ENCODE measurements at places on chromosomes 5 and 9.

DNA sequence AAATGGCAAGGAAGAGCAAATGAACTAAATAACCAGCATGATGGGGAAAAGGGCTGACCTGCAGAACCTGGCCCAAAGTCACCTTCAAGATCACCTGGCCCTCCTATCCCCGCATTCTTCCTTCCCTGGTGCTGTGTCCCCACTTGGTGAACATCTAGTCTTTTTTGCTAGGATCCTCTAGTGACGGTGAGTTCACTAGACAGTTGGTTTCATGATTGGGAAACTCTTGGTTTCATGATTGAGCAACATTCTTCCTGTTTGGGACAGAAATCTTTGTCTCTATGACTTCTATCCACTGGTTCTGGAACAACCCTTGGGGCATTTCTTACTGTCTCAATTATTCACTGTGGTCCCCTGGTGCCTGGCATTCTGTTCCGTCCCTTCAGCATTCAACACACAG, 50.2 kb upstream of the DAB2IP start:
- DNase-seq = no peak

GRCh38 chr5:150112201-150113046, 26.1 kb upstream of the CSF1R start:
- DNase-seq = no peak

DNA sequence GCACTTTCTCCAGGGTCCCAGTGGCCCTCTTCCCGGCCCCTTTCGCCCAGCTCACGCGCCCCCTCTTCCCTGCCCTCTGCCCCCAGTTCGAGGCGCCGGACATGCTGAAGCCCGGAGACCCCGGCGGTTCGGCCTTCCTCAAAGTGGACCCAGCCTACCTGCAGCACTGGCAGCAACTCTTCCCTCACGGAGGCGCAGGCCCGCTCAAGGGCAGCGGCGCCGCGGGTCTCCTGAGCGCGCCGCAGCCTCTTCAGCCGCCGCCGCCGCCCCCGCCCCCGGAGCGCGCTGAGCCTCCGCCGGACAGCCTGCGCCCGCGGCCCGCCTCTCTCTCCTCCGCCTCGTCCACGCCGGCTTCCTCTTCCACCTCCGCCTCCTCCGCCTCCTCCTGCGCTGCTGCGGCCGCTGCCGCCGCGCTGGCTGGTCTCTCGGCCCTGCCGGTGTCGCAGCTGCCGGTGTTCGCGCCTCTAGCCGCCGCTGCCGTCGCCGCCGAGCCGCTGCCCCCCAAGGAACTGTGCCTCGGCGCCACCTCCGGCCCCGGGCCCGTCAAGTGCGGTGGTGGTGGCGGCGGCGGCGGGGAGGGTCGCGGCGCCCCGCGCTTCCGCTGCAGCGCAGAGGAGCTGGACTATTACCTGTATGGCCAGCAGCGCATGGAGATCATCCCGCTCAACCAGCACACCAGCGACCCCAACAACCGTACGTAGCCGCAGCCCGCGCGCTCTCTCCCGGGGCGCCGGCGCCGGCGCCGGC, 1.0 kb downstream of the PRDM6 start:
- DNase-seq = no peak

DNA sequence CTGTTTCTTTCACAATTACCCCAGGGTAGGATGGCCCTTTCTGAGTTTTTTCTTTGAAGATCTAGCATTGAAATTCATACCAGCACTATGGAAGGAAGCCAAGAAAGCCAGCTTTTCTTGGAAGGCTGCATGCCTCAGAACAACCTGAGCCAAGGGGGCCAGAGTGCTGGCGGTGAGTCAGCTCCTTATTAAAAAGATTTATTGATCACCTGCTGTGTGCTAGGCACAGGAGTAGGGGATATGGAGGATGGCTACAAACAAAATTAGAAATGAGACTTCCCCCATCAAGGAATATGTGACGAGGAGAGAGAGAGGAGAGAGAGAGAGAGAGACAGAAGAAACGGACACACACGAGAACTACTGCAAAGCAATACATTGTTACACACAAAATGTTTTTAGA, 184.6 kb upstream of the PUM3 start:
- DNase-seq = no peak

GRCh38 chr9:15433661-15434060, 11.0 kb downstream of the SNAPC3 start:
- DNase-seq = no peak

GRCh38 chr9:6764523-6764922, 6.8 kb downstream of the KDM4C start:
- no peak for DNase-seq

DNA sequence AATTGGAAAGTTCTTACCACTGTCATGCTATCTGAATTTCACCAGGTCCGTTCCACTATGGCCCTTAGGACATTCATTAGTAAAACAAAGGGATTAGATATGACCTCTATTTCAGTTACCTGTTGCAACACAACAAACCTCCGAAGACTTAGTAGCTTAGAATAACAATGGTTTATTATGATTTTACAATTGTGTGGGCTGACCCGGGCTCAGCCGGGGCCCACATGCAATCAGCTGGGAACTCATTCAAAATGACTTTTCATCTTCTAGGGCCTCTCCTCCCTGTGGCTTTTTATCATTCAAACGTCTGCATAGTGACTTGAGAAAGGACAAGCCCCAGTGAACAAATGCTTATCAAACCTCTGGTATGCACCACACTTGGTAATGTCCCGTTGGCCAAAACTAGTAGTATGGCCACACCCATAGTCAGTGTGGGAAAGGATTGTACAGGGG, 2.3 kb upstream of the FBXW11 start:
- DNase-seq = no peak

- no peak for DNase-seq
Measured at GRCh38 chr5:159121061-159121460, 21.3 kb upstream of the EBF1 start.

- no peak for DNase-seq
Measured at GRCh38 chr5:148811756-148812155, 14.7 kb upstream of the ADRB2 start.

DNA sequence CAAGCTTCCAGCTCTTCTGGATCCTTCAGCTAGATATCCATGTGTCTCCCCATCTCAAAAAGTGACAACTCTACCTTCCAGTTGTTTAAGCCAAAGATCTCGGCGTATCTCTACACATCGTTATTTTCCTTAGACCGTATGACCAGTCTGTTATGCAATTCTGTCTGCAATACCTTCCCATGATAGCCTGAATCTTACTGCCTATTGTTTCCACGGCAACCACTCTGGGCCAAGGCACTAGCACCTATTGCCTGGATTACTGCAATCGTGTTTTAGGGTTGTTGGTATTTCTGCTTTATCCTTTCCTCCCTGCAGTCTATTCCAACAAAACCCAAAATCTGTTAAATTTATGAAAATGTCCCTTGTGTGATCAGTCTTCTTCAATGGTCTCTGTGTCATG, 448.4 kb downstream of the MTRR start:
- no peak for DNase-seq

DNA sequence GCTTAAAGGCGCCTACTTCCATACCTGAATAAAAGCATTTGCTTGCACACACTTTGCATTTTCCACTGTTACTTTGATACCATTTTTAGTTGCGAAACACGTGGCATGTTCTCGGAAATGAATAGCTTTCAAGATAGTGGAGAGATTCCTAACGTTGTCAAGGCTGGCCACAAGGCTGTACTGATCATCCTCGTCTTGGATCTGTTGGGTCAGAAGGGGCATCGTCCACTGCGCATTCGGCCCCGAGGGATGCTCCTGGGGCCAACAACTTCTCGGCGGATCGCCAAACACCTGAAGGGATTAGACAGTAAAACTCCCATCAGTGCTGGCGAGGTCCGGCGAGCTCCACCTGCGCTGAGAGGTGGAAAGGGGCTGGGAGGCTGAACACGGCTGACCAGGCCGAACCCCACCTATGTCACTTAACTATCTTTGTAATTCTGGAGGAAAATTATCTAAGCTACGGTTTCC, 599 bp downstream of the RAD1 start:
- DNase-seq = no peak

- no peak for DNase-seq
Measured at GRCh38 chr5:15702102-15702501, 202.1 kb downstream of the FBXL7 start.

GRCh38 chr9:128409978-128410377, 10.7 kb upstream of the CERCAM start:
- DNase-seq = no peak
